ENCODE measurements at places on chromosomes 7 and 10.

DNA sequence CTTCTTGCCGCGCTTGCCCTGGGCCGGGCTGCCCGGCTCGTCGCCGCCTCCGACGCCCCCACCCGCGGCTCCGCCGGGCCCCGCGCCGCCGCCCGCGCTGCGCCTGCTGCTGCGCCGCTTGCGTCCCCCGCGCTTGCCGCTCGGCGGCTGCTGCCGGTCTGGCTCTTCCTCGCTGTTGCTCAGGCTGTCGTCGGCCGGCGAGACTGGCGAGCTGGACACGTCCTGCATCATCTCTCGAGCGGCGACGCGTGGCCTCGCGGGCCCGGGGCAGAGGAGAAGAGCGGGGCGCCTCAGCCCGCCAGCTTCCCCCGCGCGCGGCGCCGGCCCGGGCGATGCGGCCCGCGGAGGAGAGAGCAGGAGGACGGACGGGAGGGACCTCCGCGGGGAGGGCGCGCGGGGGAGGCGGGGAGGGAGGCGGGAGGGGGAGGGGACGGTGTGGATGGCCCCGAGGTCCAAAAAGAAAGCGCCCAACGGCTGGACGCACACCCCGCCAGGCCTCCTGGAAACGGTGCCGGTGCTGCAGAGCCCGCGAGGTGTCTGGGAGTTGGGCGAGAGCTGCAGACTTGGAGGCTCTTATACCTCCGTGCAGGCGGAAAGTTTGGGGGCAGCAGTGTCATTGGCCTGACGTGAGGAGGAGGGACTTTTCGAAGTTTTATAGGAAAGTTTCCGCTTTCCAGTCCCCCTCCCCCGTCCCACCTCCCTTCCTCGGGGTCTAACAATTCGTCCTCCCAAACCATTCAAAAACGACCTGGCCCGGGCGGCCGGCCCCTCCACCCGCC, at the start of gene TWIST1:
TWIST1 (minus strand) TSS at position 546 of the 779 bp plus-strand sequence; CDS start at position 231, 315 bp downstream.
- peak; percentile 99 for DNase-seq

DNA sequence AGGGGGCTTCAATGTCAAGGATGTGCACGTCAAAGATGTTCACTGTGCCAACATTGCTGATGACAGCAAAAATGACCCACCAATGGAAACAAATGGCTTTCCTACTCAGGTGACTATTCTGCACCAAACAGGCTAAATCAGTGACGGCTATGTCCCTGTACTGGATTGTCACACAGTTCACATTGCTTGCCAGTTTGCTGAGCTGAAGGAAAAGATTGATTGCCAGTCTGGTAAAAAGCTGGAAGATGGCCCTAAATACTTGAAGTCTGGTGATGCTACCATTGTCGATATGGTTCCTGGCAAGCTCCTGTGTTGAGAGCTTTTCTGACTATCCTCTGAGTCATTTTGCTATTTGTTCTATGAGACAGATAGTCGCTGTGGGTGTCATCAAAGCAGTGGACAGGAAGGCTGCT, 202.2 kb upstream of the ETV1 start:
- DNase-seq = peak; percentile 90

GRCh38 chr7:13742811-13743210, 246.7 kb downstream of the ETV1 start:
- peak; percentile 86 for DNase-seq

DNA sequence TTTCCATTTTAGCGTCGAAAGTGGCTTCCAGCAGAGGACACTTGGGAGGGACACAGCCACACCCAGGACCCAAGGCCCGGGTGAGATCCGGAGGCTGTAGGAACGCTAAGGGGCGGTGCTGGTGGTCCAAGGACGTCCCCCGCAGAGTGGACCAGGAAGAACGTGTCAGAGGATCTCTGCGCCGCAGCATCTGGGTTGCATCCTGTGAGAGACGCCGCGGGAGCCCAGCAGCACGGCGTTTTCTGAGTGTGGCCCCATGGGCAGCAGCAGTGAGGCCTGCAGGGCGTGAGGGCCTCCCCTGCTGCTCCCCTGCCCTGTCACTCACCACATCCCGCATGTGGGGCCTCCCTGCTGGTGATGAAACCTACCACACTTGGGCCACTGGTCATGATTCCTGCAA, 40.5 kb upstream of the BNIP3 start:
- no peak for DNase-seq

GRCh38 chr10:112353046-112353445, 20.9 kb upstream of the ACSL5 start:
- DNase-seq = no peak

- DNase-seq = no peak
These were observed 21.8 kb upstream of the CDK14 start for GRCh38 chr7:90574146-90574819.

GRCh38 chr10:113628607-113629153, 35.2 kb downstream of the NRAP start:
- DNase-seq = no peak

GRCh38 chr10:132526676-132527075, 10.9 kb upstream of the INPP5A start:
- no peak for DNase-seq

GRCh38 chr10:86957471-86958115, at the start of gene MMRN2:
MMRN2 (minus strand) TSS chr10:86957615; CDS start chr10:86957541, 74 bp downstream.
- no peak for DNase-seq

All from LHCN-M2 (cell line).